MCF 10A (cell line): ENCODE measurements at places on chromosomes 4 and X. TPM values are rescaled to one million over a fixed set of nuclear protein-coding genes. Genes with fewer than 3 reads are reported as not detected.

The MAPK10 gene
- total RNA-seq, result 4.7 and 5.3 TPM in 2 replicates

GRCh38 chrX:63920875-63921274 lies 135.9 kb upstream of the ARHGEF9 start:
- no peak for DNase-seq

DNA sequence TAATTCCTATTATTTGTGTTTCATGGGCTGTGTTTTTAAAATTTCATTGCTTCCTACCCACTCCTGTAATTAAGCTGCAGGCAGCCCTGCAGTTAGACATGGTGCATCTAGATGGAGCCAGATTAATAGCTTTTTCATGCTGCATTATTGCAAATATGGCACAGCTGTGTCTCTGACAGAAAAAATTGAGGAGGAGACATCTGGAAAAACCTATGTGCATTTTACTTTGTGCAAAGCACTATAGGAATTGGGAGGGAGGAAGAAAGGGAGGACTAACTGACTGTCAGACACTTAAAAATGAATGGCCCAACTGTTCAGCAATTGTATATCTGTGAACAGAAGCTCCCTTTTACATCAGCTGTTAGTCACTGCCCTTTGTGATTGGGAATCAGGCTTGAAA lies 8.1 kb upstream of the RPGR start:
- DNase-seq, result no peak

- DNase-seq, result no peak
Observed at GRCh38 chrX:129553619-129554288, 13.7 kb downstream of the OCRL start.

GRCh38 chr4:15557786-15558550 lies 88.3 kb downstream of the CC2D2A start:
- DNase-seq, result no peak

DNA sequence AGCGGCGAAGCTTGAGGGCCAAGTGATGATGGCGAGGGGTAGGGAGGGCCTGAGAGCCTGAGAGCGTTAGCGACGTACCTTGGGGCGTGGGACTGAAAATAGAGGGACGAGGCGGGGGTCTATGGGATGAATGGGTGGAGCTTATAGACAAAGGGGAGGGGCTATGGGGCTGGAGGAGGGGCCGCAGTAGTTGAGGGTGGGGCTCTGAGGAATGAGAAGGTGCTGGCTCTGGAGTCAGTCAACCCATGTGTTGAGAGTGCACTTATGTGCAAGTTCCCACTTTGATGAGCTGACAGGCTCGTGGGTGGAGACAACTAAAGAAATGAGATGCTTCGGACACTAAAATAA lies 488 bp downstream of the TBC1D25 start:
- DNase-seq, result peak; percentile 38

The DIPK2B gene
- not detected in 2 replicates for total RNA-seq

The TLR3 gene
- total RNA-seq, result 6.5 and 8.2 TPM in 2 replicates

DNA sequence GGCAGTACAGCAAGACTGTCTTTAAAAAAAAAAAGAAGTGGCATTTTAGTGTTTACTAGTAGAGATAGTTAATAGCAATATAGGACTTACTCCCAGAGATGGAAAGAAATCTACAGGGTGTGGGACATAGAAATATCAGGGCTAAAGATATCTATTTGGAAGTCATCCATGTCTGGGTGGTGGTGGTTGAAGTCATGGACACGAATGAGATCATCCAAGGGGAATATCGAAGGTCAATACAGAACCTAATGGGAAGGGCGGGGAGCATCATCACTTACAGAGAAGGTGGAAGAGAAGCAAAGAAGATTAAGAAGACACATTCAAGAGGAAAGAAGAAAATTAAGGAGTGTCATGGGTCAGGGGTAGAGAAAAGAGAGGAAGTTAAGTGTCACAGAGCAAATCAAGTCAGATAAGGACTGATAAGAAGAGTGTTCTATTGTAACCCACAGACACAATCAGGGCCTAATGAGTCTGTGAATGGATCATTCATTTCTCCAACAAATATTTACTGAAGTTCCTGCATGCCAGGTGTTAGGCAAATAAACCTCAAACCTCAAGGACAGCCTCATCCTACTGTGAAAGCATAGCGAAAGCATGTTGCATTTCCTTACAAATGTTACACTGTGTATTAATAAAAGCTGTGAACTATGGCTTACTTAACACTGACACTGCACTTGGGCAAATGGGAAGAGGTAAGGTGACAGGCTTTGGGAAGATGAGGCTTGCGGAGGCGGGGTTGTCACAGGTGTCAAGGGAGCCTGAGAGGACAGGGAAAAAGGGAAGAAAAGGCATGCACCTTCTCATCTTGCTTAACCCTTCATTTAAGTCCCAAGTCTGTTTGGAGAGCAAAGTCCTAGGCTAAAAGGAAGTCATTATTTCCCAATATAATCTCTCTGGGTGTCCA lies 65.3 kb downstream of the ELOVL6 start:
- DNase-seq, result no peak

DNA sequence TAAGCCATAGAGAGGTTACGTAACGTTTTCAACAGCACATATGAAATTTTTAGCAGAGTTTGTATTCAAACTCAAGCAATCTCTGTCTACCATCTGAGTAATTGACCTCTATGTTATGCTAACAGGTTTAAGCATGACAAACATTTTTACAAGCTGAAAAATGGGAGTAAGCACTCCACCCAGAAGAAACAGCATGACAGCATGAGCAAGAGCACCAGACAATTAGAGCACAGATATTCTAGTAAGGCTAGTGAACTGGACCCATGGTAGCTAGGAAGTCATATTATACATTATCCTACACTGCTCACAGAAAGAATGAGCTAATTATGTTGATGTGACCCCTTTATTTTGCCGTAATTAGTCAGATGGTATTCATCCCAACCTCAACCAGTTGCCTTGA lies 200.5 kb downstream of the PABPC4L start:
- no peak for DNase-seq

DNA sequence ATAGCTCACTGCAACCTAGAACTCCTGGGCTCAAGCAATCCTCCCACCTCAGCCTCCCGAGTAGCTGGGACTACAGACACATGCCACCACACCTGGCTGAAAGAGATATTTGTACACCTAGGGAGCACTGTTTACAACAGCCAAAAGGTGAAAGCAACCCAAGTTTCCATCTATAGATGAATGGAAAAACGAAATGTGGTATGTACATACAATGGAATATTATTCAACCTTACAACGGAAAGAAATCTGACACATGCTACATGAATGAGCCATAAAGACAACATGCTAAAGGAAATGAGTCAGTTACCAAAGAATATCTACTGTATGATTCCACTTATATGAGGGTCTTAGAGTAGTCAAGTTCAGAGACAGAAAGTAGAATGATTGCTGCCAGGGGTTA lies 52.2 kb downstream of the ABCG2 start:
- DNase-seq, result peak; percentile 40

GRCh38 chr4:132297346-132297745 lies 851.7 kb upstream of the PCDH10 start:
- no peak for DNase-seq

- DNase-seq, result no peak
Observed at GRCh38 chr4:78682070-78682469, 94.1 kb upstream of the BMP2K start.

DNA sequence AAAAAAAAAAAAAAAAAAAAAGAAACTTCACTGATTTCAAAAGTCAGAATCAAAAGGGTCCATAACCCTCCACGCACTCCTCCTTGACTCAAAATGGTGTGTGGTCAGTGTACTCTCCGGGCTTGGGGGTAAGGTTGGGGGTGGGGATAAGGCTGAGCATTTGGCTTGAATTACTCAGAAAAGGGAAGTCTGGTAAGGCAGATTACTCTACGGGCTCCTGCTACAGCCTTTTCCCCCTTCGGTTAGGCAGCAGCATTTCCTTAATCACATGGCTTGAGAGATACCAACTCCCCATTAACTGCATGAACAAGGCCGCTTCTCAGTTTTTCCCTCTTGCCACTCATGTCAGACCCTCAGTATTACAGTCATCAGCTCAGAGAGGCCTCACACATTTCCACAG lies 135.4 kb upstream of the DUSP21 start:
- no peak for DNase-seq

GRCh38 chr4:20760053-20760452 lies 59.8 kb downstream of the PACRGL start:
- peak; percentile 8 for DNase-seq

The GPR101 gene
- total RNA-seq, result not detected in 2 replicates

The HEPH gene
- 0.27 and 0.40 TPM in 2 replicates for total RNA-seq

GRCh38 chrX:63764946-63765345 lies 20.1 kb downstream of the ARHGEF9 start:
- peak; percentile 44 for DNase-seq

- peak; percentile 80 for DNase-seq
Observed at GRCh38 chr4:24330172-24330571, 254.2 kb downstream of the DHX15 start.

- DNase-seq, result no peak
Observed at GRCh38 chrX:82320569-82320968, 1118.7 kb downstream of the SH3BGRL start.

DNA sequence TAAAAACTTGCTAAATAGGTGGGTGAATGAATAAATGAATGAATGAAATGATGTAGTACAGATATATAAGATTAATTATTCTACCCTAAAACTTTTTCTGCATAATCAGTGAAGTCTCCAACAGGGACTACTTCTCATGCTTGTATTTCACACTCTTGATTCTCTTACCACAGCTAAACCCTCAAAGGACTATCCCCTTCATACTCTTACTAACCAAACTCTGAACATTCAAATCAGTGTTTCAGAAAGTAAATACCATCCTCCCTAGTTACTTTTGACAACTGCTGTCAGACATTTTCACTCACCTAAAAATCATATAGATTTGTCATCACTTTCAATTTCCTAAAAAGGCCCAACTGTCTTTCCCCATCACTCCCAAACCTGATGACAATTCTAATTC lies 234.3 kb upstream of the HHIP start:
- no peak for DNase-seq

GRCh38 chr4:179447308-179447707 lies 2005.1 kb upstream of the AGA start:
- no peak for DNase-seq

DNA sequence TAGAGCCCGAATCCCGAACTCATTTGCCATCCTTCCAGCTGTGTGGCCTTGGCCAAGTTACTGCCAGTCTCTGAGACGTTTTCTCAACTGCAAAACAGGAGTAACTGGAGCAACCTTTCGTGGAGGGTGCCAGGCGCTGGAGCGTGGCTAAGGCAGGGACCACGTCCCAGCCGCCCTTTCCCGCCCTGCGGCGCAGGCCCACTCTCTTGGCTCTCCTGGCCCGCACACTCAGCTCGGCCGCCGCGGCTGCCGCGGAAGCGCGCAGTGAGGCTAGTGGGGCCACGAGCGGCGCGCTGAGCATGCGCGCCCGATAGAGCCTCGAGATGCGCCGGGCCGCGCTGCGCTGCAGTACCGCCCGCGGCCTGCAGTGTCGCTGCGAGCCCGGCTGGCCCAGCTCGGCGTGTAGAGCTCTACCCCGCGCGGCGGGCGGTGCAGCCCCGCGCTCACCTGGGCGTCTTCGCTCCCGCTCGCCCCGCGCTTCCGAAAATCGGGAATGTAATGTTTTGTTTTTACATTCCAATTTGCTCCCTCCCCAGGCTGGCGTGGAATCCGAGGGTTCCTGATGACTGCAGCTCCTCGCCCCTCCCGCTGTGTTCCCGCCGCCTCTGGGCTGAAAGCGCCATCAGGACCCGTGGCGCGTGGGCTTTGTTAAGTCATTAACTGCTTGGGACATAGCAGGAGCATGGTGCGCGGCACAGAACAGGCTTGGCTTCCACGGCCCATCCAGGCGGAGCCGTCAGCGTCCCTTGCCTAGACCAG lies 4.0 kb upstream of the ZNF518B start:
- no peak for DNase-seq

DNA sequence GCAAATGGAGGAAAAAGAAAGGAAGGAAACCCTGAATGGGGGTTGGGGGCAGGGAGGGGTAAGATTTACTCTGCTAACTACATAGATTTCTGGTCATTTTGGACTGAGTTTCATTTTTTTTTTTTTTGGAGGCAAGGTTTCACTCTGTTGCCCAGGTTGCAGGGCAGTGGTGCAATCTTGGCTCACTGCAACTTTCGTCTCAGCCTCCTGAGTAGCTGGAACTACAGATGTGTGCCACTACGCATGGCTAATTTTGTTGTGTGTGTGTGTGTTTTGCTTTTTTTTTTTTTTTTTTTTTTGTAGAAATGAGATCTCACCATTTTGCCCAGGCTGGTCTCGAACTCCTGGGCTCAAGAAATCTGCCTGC lies 223.5 kb downstream of the APBB2 start:
- peak; percentile 72 for DNase-seq

The ZGRF1 gene
- total RNA-seq, result 6.1 and 6.9 TPM in 2 replicates

The ESX1 gene
- not detected in 2 replicates for total RNA-seq

DNA sequence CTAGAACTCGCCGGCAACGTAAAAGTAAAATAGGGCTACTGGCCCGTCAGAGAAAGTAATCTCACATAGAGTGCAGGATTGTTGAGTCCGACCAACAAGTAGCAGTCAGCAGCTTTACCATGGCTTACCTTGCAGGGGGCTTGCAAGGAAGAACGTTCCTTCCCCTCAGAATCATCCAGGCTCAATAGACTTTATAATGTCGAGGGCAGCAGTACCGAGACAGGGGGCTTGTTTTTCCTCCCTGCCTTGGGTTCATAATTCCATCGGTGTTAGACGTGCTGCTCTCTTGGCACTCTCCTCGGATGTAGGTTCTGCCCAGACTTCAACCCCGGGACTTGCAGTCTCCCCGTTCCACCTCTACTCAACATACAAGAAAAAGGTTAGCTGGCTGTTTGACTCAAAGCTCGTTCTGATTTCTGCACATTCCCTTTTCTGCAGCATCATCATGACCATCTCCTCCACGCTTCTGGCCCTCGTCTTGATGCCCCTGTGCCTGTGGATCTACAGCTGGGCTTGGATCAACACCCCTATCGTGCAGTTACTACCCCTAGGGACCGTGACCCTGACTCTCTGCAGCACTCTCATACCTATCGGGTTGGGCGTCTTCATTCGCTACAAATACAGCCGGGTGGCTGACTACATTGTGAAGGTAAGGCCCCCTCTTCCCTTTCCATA lies 1.5 kb downstream of the SLC10A4 start:
- DNase-seq, result no peak

- peak; percentile 50 for DNase-seq
Observed at GRCh38 chr4:52001616-52002015, 18.5 kb downstream of the LRRC66 start.

- no peak for DNase-seq
Observed at GRCh38 chrX:153696100-153696499, 8.4 kb downstream of the SLC6A8 start.

The PAGE1 gene
- total RNA-seq, result not detected in 2 replicates

The ANKRD50 gene
- total RNA-seq, result 44.1 and 47.6 TPM in 2 replicates

- DNase-seq, result peak; percentile 24
Observed at GRCh38 chr4:73576381-73576780, 43.9 kb downstream of the RASSF6 start.

DNA sequence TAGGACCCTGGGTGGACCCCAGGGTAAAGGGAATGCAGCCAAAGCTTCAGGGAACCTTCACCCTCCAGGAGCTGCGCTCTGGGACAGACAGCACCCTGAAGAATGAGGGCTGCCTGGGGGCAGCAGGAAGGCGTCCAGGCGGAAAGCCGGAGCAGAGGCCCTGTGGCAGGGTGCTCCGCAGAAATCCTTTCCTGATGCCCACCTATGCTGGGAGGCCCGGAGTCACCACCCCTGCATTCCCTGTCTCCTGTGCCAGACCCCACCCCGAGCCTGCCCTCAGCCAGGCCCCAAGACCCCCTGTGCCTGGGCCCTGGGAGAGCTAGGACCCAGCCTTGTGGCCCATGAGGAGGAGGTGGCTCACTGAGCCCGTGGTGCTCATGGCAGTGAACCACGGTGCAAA lies 1.3 kb upstream of the DGKQ start:
- no peak for DNase-seq
